ENCODE measurements at places on chromosomes 1 and 21.

GRCh38 chr1:206489980-206490770, 17.2 kb upstream of the RASSF5 start:
- peak; percentile 71 for DNase-seq

GRCh38 chr1:35546614-35547013, 10.6 kb downstream of the KIAA0319L start:
- no peak for DNase-seq

DNA sequence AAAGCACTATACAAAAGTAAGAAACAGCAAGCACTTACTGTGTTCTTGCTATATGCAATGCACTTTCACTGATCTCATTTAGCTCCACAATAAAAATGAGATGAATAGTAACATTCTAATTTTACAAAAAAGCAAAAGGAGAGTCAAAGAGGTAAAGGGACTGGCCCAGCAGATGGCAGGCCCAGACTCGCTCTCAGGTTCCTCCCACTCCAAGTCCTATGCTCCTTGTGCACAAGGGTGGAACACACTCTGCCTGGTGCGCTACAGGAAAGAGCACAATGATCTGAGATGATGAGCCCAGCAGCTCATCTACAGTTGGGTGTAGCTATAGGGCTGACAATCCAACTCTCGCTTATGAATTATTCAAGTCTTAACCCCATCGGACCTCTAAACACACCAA, 94.1 kb upstream of the LYST start:
- DNase-seq = no peak

DNA sequence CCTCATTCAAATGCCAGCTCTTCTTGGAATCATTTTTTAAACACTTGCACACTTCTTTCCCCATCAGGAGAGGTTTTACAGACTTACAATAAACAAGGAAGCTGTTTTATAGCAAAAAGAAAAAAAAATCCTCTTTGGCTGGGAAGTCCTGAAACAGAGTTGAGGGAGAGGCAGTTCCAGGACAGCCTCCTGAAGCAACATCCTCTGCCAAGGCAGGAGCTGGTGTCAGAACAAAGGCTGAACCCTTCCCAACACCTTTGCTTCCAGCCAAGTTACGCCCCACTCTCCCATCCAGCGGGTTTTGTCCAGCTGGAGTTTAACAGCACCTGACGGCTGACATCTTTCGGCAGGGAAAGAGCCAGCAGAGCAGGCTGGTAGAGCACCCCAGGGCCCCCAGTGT, 287.8 kb downstream of the RRAGC start:
- no peak for DNase-seq

- no peak for DNase-seq
These were observed 429.8 kb upstream of the VAMP3 start for GRCh38 chr1:7341145-7341905.

DNA sequence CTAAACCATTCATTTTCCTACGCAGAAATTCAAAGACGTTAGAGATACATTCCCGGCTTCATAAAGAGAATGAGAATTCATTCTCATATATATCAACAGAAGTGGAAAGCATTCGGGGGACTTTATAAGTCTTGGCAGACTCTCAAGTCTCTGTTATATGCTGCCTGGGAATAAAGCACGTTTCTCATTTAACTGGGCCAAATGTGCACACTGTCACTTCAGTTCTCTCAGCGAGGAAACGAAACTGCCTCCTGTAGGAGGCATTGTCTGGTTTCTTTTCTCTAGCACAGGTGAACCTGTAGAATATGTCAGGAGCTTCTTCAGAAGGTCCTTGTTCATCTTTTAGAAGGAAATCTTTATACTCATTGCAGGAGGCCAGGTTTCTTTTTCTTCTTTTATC, 367.6 kb downstream of the PTBP2 start:
- DNase-seq = no peak

DNA sequence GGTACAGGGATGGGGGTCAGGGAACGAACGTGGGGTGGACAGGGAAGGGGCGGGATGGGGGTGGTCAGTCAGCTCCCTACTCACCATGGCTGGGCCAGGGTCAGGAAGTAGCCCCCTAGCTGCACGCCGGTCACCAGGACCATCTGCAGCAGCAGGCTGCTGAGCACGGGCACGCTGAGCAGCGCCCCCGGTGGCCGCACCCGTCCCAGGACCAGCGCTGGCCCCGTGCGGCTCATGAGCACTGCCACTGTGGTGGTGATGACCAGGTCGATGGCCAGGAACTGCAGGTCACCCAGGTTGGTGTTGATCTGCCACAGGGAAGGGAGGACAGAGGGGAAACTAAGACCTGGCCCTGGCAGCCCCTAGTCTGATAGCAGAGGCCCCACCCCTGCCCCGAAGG, 6.5 kb upstream of the MFAP2 start:
- DNase-seq = no peak

- DNase-seq = no peak
These were observed 194.8 kb downstream of the DAB1 start for GRCh38 chr1:57229076-57229475.

DNA sequence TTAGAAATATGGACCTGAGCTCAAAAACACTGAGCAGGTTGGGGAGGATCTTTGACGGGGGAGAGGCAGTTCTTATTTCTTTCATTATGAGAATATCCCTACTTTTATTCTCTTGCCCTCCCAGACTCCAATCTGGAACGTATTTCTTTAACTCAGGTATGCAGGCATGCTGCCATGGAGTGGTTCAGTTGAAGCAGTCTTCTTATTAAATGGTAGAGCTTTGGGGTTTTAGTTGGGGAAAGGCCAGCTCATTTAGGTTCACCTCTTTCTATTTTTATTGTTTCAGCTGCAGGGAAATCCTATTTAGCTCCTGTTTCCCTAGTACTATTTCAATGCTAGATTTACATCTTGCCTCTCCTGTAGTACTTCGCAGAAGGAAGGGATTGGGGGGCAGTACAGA, 198.9 kb downstream of the TTLL7 start:
- no peak for DNase-seq

- no peak for DNase-seq
These were observed 52.2 kb downstream of the SDC3 start for GRCh38 chr1:30856260-30856790.

- DNase-seq = no peak
These were observed 25.7 kb downstream of the MIA3 start for GRCh38 chr1:222643606-222643937.

DNA sequence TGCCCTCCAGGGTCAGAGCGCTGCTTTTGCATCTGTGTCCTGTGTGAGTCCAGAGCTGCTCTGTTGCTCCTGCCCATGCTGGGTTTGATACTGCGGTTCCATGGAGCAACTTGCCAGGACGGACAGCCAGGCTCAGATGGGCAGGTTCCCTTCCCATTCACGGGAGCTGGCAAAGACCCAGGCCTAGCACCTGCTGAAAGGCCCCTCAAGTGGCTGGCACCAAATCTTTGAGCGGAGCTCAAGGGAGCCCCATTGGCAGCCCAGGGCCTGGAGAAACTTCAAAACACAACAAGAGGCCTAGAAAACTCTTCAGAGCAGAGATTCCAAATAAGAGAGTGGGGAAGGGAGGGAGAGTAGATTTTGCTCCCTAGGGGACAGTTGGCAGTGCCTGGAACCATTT, 97.2 kb downstream of the ACTL8 start:
- no peak for DNase-seq

- no peak for DNase-seq
These were observed 57.7 kb downstream of the HNRNPR start for GRCh38 chr1:23286401-23286800.

GRCh38 chr1:21077085-21077484, 99.6 kb downstream of the EIF4G3 start:
- DNase-seq = no peak

GRCh38 chr1:42335809-42336518, 929 bp upstream of the FOXJ3 start:
- DNase-seq = no peak

DNA sequence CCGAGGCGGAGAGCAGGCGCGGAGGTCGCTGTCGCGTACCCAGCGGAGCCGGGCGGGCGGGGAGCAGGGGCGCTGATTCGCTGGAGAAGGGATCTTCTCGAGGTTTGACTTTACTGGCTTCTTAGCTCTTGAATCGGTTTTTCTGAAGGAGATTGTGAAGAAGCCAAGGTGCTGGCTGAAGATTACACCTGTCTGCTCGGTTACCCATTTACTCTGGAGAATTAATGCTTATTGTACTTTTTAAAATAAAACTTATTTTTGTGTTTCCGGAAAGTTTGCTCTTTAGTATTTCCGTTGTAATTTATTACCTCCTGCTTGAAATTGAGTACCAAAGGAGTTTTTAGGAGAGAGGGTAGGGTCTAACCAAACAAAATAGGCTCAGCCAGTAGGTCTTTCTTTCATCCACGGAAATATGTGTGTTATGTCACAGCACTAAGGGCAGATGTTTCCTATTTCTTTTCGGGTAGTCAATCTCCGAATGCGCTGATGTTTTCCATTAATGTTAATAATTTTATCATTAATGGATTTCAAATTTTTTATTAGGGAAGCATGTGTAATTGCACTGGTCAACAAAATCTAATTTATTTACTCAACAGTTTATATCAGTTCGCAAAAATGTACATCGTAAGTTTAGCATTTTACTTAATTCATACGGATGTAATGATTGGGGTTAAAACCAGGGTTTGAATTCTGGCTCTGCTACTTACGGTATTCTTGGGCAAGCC, 510 bp upstream of the GNG5 start:
- no peak for DNase-seq

- no peak for DNase-seq
These were observed 21.8 kb upstream of the VTCN1 start for GRCh38 chr1:117232531-117232930.

GRCh38 chr1:32068957-32069588, 3.7 kb upstream of the TMEM39B start:
- DNase-seq = no peak

DNA sequence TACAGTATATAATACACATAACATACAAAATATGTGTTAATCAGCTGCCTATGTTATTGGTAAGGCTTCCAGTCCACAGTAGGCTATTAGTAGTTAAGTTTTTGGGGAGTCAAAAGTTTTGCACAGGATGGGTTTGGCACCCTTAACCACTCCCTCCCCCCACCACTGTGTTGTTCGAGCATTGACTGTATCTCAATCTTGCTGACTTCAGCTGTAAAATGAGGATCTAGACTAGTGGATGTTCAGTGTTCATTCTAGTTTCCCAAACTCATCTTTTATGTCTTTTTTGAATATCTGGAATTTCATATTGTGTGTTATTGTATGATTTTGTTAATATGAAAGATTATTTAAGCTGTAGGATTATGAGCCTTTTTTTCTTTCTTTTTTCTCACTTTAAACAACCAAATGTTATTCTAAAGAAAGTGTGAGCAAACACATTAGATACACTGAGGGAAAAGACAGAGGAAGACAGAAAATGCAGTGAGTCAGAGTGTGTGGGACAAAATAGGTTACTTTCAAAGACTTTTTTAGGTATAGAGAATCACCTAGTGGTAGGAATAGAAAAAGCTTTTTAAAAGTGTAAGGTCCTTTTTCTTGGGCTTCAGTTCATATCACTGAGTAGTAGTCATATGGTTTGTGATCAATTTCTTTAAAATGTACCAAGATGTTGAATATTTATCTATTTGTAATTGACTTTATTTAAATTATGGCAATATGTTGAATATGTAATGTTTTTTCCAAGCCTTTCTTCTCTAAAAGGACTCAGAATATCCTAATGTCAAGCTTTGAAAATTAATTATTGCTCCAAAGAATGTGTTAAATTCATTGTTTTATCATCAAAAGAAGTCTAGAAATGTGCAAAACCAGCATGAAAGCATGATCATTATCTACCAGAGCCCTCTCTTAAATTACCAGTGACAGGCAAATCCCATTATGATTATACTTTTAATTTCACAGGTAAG, 17.9 kb upstream of the CENPF start:
- no peak for DNase-seq

DNA sequence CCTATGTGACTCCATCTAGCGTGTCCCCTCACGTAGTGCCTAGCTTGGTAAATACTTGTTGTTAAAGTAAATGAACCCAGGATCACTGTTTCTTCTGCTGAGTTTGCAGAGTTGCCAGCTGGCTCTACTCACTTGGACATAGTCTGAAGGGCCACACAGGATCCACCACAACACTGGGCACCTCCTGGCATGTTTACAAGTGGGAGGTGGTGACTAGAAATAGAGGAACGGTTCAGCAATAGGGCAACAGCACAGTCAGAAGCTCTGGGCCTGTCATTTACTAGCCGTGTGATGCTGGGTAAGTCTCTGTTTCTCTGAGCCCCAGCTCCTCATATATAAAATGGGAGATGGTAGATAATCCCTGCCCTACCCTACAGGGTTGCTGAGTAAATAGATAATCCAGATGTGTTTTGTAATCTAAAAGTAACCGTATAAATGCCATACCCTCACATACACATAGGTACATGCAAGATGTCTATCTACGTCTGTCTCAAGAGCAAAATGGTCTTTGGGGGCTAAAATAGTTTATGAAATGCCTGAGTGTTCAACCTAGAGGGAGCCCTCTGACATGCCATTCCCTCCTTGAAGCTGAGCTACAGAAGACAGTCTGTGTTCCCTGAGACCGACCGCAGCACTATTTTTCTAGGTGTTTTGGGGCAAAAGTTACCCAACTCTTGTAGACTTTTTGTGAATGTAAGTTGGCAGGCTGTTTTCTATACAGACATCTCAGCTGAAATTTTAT, 20.5 kb downstream of the RNF220 start:
- DNase-seq = no peak

DNA sequence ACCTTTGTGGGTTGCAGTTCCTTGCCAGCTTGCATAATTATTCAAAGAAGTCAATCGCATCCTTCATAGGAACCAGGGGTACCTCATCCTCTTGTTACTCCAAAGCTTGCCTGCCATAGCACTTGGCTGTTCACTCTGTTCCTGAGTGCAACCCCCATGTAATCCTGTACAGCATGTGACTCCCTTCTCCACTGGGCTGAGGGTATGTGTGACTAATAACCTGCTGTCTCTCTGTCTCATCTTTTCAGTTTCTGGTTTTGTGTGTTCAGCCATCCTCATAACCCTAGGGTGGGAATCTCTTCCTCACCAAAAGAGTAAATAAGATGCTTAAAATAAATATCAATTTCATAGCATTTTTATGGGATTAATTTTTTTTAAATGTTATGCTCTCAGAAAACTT, 351.9 kb downstream of the S1PR1 start:
- no peak for DNase-seq

GRCh38 chr1:111364690-111365089, 62.8 kb downstream of the OVGP1 start:
- DNase-seq = no peak

- DNase-seq = no peak
These were observed 122.4 kb downstream of the LIPI start for GRCh38 chr21:14088391-14088790.

DNA sequence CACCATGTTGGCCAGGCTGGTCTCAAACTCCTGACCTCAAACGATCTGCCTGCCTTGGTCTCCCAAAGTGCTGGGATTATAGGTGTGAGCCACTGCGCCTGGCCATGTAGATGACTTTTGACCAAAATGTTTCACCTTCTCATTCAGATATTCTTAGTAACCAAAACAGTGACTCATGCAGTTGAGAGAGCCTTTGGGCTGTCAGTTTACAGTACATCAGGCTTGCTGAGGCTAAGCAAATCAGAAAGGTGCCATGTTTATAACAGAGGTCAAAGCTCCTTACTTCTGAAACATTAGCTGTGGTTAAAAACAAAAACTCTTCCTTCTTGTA, 21.0 kb downstream of the CNIH4 start:
- no peak for DNase-seq

Measured in activated CD4-positive, alpha-beta T cell treated with anti-CD3 and anti-CD28 coated beads, Interleukin-2, amount 50 U/mL, for 4 hours (primary cell).